ENCODE measurements at places on chromosomes 6 and 20. TPM values are rescaled to one million over a fixed set of nuclear protein-coding genes. Genes with fewer than 3 reads are reported as not detected.
A peak's percentile ranks its signal among the peaks of the same experiment; 100 is the strongest.

- no peak for DNase-seq
Observed at GRCh38 chr6:132187816-132188215, 213.5 kb downstream of the MOXD1 start.

C6orf132 gene
- 2.2 TPM for total RNA-seq

DNA sequence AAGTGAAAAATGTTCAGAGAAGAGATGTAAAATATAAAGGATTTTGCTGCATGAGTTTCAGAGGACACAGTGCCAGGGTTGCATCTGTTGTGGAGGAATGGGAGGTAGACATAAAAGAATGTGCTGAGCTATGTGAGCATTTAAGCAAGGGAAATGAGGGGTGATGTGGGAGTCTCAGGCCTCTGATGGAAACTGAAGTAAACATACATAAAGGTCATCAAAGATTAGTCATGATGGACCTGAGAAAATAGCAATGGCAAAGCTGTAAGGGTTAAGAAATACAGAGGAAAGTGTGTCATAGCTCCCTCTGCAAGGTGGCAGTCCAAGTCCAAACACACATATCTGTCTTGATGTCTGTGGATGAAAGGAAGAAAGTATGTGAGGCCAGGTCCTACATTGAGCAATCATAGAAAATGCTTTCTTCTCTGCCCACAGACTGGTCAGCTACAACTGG is 306.6 kb upstream of the ECI2 start:
- no peak for DNase-seq

RAET1L gene
- total RNA-seq = not detected

DNA sequence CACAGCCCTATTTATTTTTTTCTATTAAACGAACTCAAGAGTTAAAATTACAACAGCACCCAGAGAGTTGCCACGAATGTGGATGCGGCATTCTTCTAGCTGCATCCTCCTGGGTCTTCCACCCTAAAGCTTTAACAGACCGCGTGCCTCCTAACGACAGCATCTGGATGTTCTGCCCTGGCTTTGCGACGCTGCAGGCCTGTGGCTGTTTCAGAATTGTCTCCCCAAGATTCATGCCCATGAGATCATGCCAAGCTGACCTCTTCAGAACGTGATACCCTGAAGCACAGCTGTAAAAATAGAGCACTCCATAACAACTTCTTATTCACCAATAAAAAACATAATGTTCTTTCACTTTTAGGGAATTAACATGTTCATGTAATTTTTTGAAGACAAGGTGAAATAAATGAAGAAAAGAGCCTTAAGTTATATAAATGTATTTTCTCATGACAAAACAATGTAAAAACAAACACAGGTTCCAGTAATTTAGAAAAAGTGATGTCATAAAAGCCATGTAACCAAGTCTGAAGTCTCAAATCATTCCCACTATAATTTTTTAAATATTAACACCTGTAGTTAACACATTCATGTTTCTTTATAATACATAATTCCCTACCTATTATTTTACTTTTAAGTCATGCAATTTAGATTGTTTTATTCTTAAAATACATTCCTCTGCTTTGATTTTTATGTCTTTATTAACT is 26.5 kb downstream of the HIVEP2 start:
- DNase-seq = no peak

HMGCLL1 gene
- 1.3 TPM for total RNA-seq

SIM1 gene
- not detected for total RNA-seq

DNA sequence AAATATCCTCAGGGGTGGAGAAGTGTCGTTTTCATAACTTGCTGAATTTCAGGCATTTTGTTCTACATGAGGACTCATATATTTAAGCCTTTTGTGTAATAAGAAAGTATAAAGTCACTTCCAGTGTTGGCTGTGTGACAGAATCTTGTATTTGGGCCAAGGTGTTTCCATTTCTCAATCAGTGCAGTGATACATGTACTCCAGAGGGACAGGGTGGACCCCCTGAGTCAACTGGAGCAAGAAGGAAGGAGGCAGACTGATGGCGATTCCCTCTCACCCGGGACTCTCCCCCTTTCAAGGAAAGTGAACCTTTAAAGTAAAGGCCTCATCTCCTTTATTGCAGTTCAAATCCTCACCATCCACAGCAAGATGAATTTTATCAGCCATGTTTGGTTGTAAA is 20.3 kb upstream of the MAPK13 start:
- no peak for DNase-seq

ADGRF4 gene
- not detected for total RNA-seq

PNLDC1 gene
- total RNA-seq = 0.17 TPM

- DNase-seq = no peak
Observed at GRCh38 chr6:139903411-139904157, 529.1 kb upstream of the CITED2 start.

- no peak for DNase-seq
Observed at GRCh38 chr6:149974825-149975224, 11.1 kb downstream of the ULBP1 start.

GRCh38 chr6:147930745-147931144 is 411.9 kb upstream of the SASH1 start:
- no peak for DNase-seq

DNA sequence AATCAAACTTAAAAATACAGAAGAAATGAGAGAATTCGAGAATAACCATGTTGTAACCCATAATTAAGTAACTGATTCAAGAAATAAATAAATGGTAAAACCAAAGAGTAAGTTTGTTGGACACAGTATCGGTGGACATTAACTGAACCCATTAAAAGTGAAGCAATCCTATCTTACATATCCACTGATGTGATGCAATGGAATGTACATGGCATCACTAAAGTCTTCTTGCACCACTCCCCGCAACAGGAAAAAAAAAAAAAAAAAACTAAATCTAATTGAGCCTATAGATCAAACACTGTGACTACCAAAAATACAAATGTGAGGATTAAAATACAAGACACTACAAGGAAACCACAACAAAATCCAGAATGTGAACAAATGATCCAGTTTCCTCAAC is 7.9 kb downstream of the SNX14 start:
- no peak for DNase-seq

- no peak for DNase-seq
Observed at GRCh38 chr20:15582146-15582760, 991.0 kb downstream of the KIF16B start.

MOXD1 gene
- 3.5 TPM for total RNA-seq

FNDC11 gene
- 0.15 TPM for total RNA-seq

- no peak for DNase-seq
Observed at GRCh38 chr6:150541576-150541975, 58.1 kb upstream of the PLEKHG1 start.

ARG1 gene
- 0.82 TPM for total RNA-seq

RTF2 gene
- total RNA-seq = 82.4 TPM

CAGE1 gene
- total RNA-seq = not detected

- peak; percentile 80 for DNase-seq
Observed at GRCh38 chr20:49384437-49385434, 97.7 kb downstream of the KCNB1 start.

SIGLEC1 gene
- 7.1 TPM for total RNA-seq

GRCh38 chr6:20559924-20560551 is 25.8 kb downstream of the CDKAL1 start:
- DNase-seq = no peak

DNA sequence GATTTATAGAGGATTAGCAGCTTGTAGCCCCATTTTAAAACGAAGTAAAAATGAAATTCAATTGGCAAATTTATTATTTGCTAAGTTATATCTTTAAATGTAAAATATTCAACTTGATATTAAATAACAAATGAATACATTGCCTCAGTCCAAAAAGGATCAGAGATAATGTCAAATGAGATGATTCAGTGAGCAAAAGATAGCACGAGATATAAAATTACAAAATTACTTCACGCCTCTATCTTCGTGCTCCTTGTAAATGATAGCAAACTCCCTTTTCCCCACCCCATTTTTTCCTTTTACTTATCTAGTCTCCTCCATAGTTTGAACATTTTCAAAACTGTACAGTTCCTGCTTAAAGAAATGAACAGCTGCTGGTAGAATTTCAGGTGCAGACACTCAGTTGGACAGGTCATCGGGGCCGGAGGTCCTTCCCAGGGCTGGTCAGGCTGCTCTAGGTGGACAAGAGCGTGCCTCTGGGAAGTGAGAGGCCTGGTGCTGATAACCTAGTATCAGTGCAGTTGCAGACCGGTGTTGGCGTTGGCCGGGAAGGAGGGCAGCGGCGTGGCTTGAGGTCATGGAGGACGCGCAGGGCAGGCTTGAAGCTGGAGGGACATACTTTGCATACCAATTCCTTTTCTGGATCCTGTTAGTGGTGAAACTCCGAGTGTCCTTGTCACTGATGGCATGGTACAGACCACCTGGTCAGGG is 83.9 kb downstream of the CDC5L start:
- peak; percentile 59 for DNase-seq

CST2 gene
- total RNA-seq = not detected

GRCh38 chr20:26208296-26209091 is 511.8 kb upstream of the ZNF337 start:
- DNase-seq = no peak

GRCh38 chr6:78995346-78995745 is 82.7 kb downstream of the PHIP start:
- no peak for DNase-seq

- no peak for DNase-seq
Observed at GRCh38 chr6:13916230-13916944, 8.4 kb upstream of the RNF182 start.

DNA sequence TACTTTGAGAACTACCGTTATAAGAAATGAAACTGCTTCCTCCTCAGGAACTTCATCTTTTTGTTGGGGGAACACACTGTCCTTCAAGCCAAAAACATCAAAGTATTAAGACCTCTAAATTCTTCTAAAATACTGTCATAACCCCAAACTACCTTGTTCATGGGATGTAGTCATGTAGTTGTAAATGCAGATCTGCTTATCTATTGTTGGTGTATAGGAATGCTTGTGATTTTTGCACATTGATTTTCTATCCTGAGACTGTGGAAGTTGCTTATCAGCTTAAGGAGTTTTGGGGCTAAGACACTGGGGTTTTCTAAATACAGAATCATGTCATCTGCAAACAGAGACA is 282.9 kb upstream of the RUNX2 start:
- DNase-seq = no peak

LRRC73 gene
- total RNA-seq = 1.0 TPM

DNA sequence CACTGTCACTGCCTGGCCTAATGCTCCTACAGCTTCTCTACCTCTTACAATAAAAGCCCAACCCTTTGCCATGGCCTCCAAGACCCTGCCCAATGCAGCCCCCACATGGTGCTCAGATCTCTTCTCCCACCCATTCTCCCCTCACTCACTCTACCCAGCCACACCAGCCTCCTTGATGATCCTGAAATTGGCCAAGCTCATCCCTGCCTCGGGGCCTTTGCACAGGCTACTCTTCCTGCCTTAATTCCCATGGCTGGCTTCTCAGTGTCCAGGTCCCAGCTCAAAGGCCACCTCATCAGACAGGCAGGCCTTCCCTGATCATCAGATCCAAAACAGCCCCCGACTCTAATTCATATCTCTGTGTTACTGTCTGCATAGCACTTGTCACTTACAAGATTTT is 25.6 kb downstream of the PREX1 start:
- DNase-seq = no peak

- no peak for DNase-seq
Observed at GRCh38 chr6:38687549-38687948, 15.4 kb downstream of the GLO1 start.

DNA sequence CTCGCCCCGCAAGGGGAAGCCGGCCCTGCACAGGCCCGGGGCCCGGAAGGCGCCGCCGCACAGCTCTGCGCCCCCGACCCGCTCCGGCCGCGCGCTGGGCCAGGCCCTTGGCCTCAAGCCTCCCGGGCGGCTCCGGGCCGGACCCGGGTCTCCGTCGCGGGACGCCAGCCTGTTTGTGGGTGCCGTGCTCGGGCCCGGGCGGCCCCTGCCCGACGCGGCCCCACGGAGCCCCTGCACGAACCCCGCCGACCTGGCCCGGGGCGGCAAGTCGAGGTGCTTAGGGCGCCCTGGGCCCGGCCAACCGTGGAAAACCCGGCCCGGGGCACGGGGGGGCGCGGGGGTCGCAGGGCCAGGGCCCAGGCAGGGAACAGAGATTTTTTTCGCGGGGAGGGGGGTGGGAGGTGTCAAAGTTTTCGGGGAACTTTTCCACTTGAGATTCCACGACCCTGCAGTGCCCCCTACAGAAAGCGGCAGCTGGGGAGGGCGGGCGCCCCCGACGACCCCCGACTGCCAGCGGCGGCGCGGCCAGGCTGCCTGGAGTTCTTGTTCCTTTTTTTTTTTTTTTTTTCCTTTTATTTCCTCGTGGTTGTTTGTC is 805 bp upstream of the STX16 start:
- peak; percentile 52 for DNase-seq

NRSN1 gene
- not detected for total RNA-seq

DNA sequence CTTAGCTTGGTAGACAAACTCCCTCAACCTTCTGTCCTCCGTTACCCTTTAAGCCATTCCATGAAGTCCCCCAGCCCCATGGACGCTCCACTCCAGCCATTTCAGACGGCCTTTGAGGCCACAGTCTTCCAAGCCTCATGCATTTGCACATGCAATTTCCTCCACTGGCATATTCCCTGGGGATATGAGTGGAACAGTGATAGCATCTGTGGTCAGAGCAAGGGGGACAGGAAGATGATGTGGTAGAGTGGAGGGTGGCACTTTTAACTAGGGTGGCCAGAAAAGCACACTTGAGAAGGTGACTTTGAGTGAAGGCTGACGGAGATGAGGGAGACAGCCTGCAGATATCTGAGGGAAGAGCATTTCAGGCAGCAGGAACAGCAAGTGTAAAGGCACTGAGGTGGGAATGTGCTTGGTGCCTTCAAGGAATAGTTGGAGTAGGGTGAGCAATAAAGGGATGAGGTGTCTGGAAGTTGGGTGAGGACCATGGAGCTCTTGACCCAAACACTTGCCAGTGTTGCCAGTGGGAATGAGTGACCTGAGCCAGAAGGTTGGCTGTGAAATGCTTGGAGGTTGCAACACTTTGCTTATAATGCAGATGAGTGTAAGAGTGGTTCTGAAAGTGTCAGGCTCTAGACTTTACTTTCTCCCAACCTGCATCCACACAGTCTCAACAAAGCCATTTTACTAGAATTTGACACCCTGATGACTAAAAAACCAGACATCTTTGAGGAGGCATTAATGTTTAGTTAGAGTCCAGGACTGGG is 275.6 kb upstream of the SUPT3H start:
- DNase-seq = no peak

GRCh38 chr6:87661016-87661415 is 41.0 kb downstream of the AKIRIN2 start:
- no peak for DNase-seq
